Fibroblast of skin of left biceps (primary cell): ENCODE measurements at places on chromosomes 4 and X.

DNA sequence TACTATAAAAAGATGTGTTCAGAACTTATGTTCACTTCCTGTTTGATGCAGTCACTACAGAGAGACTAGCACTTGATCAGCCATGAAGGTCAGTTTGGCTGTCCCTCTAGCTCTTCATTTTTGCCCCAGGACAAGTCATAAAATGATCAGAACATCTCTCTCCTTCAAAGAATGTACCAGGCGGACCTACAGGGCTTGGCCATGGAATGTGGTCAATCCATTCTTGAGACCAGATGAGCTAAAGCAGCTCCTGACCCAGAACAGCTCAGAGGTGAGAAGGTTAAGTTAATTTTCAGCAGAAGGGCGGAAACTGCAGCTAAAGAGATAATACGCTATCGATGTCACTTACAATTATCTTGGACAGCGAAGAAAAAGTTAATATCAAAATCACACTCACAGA is 49.2 kb upstream of the TAB3 start:
- no peak for DNase-seq

DNA sequence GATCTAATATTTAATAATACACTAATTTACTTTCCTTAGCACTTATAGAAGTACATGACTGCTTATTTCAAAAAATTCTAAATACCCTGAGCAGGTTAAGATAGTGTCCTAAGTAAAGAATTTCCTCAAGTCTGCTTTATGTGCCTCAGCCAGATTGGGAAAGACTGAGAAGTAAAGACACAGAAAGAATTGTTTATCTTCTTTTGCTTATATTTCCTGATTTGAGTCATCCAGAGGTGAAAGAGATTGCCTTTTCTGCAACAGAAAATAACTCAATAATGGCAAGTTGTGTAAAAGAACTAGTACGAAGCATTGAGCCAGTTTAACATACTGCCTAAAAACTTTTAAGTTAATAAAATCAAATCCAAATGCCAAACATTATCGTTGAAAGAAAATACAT is 45.0 kb downstream of the NAF1 start:
- no peak for DNase-seq

DNA sequence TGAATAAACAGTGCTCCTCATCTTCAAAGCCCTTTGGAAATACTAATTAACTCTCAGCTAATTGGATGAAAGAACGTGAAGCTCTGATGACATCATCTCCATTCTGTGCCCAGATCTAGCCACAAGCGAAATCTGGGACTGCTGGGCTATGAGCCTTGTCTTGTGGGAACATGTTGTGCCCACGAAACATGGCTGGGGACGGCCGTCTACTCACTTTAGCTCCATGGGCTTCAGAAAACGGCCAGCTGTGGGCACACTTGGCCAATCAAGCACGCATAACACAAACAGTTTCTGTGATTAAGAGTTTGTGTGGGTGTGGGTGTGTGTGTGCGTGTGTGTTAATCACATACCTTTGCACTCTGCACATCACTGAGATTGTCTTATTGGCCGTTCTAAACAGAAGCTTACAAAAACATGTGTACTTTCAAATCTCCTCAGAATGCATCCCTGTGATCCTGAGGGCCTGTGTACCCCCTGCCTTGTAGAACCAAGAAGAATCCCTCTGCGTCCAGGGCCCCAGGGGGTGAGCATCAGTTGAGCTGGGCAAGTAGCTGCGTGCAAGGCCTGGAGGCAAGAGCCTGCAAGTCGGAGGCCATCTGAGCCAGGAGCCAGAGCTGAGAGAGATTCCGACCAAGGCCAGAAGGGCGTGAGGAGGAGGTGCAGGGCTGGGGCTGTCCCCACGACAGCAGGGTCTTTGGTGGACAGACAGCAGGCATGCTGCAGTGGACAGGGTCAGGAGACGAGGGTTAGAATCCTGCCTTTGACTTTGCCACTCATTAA is 18.7 kb upstream of the ZNF185 start:
- no peak for DNase-seq

DNA sequence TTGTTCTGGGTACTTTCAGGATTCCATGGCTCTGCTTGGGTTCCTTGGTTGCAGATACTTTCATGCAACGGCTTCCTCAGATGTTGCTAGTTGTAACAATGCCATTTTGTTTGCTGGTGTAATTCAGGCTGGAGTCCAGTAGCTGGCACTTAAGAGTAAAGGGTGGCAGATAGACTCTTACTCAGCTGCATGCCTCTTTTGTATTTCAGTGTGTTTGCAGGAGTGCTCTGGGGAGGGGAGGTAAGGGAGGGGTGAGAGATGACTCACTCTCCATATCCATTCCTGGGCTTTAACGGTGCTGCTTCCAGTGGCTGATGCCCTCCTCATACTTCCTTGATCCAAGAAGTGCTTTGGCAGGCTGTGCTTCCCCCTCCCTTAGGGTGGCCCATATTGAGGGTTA is 155.2 kb downstream of the ZNF330 start:
- DNase-seq: peak; percentile 63

- no peak for DNase-seq
Measured at GRCh38 chr4:139777757-139778156, 112.1 kb downstream of the MGST2 start.

GRCh38 chr4:105399532-105400161 is 74.2 kb downstream of the PPA2 start:
- peak; percentile 33 for DNase-seq

DNA sequence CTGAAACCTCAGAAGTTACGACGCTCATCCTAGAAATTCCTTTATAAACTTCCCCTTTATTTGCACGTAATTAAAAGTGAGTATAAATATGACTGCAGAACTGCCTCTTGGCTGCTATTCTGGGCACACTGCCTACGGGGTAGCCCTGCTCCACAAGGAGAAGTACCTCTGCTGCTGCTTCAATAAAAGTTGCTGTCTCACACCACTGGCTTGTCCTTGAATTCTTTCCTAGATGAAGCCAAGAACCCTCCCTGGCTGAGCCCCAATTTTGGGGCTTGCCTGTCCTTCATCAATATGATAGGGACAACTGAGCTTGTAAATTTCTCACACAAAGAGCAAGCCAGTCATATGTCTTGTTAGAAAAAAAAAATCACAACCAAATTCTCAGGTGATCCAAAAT is 115.8 kb downstream of the VEGFC start:
- no peak for DNase-seq

DNA sequence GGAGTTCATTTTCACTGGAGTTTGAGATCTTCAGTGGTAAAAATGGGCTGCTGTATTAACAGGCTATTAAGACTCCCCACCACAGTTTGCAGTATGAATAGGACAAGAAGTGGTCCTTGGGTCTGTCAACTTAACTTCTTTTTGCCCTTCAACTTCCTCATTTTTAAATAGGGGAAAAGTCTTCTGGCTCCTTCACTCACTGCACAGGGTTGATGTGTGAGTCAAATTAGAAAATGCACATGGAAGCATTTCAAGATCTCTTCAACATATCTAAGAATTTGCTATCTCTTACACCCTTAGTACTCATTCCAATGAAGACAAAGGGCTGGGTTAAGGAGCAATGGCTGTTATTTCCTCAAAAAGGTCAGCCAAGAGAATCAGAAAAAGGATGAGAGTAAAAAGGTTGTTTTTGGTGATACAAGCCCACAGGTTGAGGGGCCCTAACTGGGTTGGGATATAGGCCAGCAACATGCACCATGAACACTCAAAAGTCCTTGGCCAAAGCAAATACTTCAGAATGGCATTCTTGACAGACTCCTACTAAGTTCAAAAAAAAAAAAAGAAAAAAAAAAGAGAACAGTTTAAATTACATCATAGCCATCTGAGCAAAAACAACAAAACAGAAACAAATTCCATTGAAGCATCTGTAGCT is 13.4 kb downstream of the PDE5A start:
- no peak for DNase-seq

- DNase-seq: no peak
Measured at GRCh38 chrX:9558615-9559014, 93.8 kb downstream of the TBL1X start.

- no peak for DNase-seq
Measured at GRCh38 chr4:19194672-19195071, 1057.0 kb upstream of the SLIT2 start.

DNA sequence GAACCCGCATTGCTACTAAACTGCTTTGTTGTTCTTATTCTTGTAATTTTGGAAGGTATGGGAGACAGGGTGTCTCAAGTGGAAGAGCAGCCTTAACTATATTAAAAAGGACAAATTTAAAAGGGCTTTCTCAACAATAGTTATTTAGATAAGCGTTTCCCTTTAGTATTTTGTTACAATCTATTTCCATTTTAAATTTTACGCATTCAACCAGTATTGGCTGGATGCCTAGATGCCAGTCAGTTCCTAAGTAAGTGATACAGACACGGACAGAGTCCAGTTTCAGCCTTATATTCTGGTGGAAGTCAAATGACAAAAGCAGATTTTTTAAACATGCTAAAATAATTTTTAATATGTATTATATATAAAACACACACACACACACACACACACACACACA is 28.3 kb downstream of the FAT1 start:
- DNase-seq: no peak
